Urinary bladder (tissue), 4 donors: ENCODE measurements at places on chromosomes 2 and 18. TPM values are rescaled to one million over a fixed set of nuclear protein-coding genes. Genes with fewer than 3 reads are reported as not detected.

DNA sequence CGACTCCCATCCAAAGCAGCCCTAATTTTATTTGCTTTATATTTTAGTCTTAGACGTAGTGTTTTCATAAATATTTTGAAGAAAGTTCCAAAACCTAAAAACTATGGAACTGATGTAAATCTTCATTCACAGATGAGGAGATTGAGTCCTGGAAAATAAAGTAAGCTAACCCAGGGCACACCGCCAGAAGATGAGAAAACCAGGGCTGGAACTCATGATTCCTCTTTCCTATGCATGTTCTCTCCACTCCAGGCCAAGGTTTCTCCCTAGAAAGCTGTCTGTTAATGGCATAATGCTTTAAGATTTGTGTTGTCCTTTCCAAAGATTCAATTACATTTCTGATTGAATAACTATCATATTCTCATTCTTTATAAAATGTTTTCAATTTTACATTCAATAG lies 78.4 kb upstream of the ZC3H15 start:
- DNase-seq, result no peak

GRCh38 chr2:147177071-147177857 lies 667.6 kb upstream of the ACVR2A start:
- DNase-seq, result no peak

DNA sequence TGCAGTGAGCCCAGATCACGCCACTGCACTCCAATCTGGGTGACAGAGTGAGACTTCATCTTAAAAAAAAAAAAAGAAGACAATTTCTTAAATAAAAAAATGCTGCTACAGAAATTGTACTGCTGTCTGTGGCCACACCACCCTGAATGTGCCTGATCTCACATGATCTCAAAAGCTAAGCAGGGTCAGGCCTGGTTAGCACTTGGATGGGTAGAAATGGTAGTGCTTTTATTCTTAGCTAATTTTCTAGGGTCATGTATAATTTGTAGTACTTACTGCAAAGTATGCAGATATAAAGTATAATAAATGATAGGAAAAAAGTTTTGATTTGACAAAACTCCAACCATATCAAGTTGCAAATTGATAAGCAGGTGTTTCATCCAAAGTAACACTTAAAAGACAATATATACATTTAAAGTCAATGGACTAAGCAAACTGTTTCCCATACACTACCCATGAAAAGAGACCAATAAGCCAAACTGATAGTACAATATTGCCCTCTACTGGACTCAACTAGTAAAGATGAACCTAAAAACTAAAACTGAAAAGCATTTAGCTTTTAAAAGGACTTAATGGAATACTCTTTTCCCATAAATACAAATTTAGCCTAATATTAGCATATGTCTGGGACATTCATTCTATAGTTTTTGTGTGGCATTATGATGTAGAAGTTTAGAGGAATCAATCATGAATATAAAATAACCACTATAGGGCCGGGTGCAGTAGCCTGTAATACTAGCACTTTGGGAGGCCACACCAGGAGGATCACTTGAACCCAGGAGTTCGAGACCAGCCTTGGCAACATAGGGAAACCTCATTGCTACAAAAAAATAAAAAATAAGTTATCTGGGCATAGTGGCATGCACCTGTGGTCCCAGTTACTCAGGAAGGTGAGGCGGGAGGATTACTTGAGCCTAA lies 18.6 kb upstream of the PEX13 start:
- peak; percentile 29 for DNase-seq

DNA sequence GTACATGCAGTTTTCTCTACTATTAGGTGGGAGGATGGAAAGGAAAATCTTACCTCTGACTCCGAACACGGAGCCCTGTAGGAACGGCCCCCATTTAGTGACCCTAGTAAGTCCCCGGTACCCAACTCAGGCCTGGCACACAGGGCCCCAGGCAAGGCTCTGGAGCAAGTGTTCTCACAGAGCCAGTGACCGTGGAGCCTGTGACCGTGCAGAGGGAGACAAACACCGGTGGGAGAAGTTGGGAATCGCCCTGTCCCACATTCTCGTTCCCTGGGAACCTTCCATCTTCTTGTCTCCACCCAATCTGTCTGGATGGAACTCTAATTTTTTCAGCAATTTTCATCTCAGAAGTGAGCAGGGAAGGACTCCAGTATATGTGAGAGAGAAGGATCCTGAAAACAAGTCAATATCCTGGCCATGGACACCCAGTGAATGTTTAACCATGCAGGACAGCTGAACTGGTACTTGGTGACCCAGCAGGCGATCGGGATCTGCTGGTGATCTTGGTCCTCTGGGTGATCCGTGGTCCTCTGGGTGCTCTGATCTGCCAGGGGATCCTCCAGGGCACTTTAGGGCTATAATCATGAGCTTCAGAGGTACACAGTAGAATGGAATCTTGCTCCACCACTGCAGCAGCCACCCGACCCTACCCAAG lies 348.6 kb upstream of the ID2 start:
- DNase-seq, result no peak

DNA sequence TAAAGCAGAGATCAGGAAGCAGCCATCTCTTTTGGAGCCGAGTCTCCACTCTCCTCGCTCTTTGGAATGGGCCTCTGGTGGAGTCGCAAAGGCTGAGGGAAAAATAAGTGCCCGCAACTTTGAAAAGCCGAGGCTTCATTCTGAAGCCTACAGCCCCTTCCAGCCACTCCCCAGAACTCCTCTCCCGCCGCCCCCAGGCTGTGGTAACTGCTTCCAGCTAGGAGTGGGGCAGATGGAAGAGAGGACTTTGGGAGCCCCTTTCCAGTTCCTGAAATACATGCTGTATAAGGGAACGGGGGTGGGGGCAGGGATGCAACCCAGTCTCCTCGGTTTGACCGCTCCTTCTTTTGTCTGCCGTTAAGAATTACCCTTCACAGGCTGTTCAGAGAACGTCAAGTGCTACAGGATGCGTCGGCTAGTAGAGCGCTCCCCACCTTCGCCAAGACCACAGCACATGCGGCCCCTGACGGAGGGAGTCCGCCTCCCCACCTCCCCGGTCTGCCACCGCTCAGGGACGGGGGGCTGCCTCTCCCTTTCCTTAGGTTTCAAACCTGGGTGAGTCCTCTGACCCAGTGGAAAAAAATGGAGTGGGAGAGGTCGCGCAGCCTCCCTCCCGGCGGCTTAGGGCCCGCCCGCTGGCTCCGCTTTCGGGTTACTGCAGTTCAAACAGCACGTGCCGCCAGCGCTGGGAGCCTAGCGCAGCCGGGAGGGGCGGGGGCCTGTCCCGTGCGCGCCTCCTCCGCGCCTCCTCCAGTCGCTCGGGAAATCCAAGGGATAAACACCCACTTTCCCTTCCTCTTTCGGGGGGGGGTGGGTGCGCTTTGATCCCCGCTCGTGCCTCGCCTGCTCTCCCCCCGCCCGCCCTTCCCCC lies 4.9 kb downstream of the CYP26B1 start:
- DNase-seq, result no peak

DNA sequence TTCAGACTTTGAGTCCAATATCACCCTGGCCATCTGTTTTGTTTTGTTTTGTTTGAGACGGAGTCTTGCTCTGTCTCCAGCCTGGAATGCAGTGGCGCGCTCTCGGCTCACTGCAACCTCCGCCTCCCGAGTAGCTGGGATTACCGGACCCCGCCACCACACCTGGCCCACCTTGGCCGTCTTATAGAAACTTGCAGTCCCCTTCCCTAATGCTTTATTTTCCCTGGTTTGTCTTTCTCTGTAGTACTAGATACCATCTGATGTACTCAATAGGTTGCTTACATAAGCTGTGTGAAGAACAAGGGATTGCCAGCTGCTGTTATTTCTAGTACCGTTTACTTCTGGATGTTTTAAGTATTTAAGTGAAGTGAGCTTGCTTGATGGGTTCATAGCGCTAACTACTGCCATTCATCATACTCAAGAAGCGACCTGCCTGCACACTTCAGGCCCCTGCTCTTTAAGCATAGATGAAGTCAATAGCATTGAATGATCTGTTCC lies 1.2 kb downstream of the RPL31 start:
- DNase-seq, result no peak

DNA sequence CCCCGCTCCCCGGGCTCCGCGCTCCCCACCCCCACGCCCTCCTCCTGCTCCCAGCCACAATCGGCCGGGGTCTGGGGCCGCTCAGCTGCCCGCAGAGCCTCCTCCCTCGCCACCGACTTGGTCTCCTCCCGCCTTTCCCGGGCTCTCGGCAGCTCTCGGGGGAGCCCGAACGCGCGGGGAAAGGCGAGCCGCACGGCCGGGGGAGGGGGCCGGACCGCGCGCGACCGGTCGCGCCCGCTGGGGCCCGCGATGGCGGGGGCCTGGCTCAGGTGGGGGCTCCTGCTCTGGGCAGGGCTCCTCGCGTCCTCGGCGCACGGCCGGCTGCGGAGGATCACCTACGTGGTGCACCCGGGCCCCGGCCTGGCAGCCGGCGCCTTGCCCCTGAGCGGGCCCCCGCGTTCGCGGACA lies 327 bp downstream of the LTBP1 start:
- DNase-seq, result no peak

DNA sequence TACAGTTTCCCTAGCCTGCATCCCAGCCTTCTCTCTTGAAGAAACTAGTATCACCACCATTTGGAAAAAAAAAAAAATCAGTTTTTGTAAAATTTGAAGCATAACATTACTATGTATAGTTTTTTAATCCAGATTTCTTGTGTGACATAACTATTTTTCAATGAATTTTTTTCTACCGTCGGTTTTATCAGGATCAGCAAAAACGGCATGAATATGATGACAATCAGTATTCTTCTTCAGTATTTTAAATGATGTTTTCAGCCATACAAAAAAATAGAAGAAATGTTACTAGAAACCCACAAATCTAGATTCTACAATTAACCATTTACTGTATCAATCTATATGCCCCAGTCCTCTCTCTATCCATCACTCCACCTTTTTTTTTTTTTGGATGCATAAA lies 103.9 kb downstream of the MGAT5 start:
- no peak for DNase-seq

The GKN1 gene
- total RNA-seq, result not detected

The ZNF385B gene
- 2.5 TPM for total RNA-seq
